CD4-positive, alpha-beta T cell treated with Interleukin-2 at 100 ng/mL for 4 hours (primary cell): ENCODE measurements at places on chromosomes 12 and 14.

DNA sequence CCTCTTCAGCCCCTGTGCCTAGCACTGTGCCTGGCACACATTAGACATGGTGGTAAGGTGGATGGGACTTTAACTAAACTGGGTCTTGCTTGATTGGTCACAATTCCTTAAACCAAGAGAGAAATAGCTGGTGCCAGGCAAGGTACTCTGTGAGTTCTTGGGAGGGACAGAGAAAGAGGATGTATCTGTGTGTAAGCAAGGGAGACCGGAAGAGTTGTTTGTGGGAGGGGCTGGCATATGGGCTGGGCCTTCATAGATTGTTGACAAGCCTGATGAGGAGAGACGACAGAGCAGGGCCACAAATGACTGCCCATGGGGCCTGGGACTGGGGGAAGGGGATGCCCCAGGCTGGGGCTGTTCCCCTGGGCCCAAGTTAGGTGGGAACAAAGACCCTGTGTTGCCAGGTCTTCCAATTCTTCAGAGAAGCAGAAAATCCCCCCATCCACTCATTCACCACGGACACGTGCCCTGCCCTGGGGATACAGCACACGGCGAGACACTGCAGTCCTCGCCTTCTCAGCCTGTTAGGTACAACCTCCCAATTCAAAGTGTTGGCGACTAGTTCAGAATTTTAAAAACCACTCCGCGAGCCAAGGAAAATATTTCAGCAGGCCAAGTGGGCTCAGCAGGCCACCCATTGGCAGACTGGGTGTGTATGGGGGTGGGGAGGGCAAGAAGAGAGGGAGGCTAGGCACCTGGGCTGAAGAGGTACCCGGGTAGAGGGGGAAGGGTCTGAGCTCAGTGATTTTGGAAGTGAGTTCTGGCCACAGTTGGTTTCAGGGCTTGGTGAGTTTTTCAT is 11.4 kb upstream of the CYP46A1 start:
- DNase-seq = peak; percentile 31

DNA sequence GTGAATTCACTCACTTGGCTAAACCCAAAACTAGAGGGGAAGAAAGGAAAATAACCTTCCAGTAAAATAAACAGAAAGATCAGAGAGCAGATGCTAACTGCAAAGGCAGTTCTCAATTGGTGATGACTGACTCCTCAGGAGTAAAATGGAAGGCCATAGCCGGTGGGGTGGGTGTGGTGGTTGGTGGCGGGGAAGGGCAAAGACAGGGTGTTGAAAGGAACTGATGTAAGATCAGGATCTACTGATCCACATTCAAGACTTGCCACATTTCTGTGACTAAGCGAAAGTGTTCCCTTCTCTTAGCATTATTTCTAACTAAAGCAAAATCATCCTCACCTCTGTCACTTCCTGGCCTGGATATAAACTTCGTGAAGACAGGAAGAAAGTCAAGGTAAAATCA is 26.3 kb upstream of the TC2N start:
- DNase-seq = no peak

- DNase-seq = no peak
Observed at GRCh38 chr12:80359703-80360102, 84.3 kb upstream of the PTPRQ start.

DNA sequence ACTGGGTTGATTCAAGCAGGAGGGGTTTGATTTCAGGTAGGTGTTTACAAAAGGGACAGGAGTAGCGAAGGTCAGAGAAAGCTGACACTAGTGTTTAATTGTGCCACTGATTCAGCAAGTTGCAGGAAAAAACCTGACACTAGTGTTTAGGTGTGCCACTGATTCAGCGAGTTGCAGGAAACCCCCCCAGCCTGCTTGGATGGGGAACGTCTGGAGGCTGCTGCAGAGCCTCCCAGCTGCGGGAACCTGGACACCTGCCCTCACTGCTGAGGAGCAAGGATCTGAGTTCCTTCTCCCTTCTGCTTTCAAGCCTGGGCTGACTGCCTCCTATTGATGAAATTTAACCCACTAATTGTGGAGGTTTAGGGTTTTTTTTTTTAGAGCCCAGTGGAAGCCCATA is 84.2 kb downstream of the AVPR1A start:
- DNase-seq = no peak

GRCh38 chr12:19186722-19187661 is 57.5 kb downstream of the PLEKHA5 start:
- DNase-seq = peak; percentile 25

DNA sequence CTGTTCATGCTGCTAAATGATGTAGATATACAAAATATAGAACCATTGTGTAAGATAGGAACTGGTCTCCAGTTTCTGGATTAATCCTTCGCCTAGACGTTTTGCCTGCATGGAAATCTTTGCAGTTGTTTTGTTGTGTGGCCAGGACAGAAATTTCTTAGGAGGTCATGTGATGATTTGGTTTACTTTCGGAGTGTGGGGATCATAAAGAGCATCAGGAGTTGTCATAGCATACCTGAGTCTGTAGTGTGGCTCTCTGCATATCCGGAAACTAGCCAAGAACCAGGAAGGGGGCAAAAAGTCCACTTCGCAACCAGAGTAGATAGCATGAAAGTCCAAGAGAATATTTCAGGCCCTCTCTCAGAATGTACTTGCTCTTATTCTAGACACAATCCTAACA is 3.1 kb downstream of the SAMD4A start:
- DNase-seq = no peak

GRCh38 chr14:22332686-22333421 is 256.2 kb downstream of the DAD1 start:
- DNase-seq = no peak

DNA sequence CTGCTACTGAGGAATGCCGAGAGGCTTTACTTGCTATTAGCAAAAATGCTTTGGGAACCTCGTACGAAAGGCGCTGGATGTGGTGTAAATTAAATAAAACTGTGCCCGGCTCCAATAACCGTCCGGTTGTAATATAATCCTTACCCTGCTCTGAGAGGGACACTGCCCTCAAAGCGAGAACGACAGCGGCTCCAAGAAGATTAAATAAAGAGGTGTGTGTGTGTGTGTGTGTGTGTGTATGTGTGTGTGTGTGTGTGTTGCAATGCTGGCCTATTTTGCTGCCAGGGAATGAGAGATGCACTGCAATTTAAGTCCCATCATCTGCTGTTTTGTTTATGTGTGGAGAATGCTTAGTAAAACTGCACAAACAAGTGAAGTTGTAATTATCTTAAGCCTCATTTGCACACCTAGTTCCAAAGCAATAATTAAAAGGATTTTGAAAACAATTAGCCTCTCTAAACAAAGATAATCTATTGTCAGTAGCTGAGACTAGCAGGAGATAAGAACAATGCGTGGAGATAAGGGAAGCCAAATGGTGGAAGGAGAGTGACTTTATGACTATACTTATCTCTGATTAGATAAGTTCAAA is 1.2 kb upstream of the SIX1 start:
- DNase-seq = no peak

GRCh38 chr12:118420673-118421072 is 44.3 kb downstream of the SUDS3 start:
- no peak for DNase-seq

DNA sequence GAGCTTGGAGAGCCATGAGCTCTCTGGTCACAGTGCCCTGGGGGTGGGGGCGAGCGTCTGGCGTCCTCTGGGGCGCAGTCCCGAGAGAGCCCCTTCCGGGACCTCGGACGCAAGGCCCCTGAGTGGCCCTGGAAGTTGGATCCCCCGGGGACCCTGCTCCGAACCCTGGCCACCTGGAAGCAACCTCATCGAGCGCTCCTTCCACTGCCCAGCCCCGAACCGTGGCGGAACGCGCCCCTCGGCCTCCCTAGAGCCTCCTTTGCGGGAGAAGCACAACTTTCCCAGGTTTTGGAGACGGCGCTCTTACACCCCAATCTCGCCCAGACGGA is 1.2 kb downstream of the NOS1 start:
- no peak for DNase-seq

DNA sequence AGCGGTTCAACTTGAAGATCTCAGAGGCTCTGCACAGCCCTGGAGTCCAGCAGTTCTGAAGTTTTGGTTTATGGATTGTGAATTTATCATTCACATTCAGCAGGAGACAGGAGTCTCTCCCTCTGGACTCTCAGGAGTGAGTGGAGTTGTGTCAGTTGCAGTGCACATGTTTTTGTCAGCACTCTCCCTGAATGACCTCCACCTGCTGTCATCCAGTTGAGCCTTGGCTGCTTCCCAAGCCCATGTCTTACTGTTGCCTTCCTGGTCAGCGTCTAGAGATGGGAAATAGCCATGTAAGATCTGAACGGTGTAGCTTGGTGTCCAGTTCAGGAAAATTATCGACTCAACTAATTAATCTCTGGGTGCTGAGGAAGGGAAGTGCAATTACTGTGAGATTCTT is 133.2 kb downstream of the PRKCH start:
- no peak for DNase-seq

GRCh38 chr12:86710109-86710508 is 453.9 kb upstream of the MGAT4C start:
- DNase-seq = no peak

GRCh38 chr14:22300646-22301045 is 288.4 kb downstream of the DAD1 start:
- no peak for DNase-seq

DNA sequence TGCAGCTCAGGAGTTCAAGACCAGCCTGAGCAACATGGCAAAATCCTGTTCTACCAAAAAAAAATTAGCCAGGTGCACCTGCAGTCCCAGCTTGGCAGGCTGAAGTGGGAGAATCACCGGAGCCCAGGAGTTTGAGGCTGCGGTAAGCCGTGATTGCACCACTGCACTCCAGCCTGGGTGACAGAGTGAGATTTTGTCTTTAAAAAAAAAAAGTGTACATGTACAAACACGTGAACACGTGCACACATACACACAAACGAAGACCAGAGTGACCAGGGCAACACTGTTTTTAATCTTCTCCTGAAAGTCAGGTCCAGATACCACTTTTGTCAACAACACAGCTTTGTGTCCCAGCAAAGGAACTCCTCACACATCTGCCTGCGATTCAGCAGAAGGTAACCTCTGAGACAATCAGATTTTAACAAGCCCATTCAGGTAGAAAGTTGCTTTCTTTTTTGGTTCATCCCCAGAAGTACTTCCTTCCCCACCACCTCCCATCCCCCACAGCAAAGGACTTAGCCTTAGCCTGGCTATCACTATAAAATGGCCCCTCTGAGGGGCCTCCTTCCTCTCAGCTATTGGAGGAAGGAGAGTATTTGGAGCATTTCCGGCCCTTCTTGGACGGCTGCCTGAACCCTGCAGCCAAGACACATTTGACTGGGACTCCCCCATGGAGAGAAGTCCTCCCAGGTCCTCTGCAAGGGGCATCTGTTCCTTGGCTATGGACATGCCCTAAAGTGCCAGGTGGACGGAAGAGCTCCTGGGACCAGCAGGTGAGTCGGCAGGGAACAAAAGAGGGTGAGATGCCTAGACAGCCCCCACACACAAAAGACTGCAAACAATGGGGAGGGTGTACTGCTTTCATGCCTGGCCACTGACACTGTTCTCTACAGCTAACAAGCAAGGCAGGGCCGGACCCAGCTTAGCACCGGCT is 9.8 kb downstream of the CTDSP2 start:
- DNase-seq = peak; percentile 35

DNA sequence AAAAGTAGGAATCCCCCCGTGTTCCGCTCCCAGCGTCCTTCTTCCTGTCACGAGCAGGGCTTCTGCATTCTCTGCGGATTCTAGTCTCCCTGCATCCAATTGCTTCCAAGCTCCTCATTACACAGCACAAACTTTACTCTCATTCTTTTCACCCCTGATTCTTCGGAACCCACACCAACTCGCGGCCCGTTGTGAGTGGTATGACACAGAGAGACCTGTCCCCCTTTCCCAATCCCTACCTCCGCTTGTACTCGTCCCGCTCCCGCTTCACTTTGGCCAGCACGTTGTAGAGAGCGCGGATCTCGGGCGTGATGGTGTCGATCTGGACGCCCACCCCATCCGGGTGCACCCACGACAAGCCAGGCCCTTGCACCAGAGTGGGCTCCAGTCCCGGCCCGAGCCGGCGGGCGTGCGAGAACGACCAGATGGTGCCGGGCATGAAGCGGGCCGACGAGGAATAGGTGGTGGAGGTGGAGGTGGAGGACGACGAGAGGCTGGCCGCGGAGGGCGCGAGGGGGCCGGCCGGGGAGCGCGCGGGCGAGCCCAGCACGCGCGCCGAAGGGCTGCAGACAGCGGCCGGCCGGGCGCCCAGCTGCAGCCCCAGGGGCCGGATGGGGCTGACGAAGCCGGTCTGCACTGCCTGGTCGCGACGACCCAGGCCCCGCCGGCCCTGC is 687 bp downstream of the IFFO1 start:
- DNase-seq = no peak

DNA sequence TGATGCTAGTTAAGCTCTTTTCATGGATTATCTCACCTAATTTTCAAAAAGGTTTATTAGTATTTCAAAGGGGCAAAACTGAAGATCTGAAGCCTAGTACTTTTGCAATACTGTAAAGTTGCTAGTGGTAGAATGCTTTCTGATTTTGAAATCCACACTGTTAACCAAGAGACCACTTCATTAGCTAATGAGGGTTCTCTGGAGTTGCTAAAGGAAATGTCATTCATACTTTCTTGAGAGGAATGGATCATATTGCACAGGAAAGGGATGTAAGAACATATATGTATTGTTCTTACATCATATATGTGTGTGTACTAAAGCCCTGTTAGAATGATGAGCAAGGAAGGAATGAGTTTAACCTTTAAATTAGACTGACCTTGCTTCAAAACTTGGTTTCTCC is 39.0 kb upstream of the LDHB start:
- no peak for DNase-seq

DNA sequence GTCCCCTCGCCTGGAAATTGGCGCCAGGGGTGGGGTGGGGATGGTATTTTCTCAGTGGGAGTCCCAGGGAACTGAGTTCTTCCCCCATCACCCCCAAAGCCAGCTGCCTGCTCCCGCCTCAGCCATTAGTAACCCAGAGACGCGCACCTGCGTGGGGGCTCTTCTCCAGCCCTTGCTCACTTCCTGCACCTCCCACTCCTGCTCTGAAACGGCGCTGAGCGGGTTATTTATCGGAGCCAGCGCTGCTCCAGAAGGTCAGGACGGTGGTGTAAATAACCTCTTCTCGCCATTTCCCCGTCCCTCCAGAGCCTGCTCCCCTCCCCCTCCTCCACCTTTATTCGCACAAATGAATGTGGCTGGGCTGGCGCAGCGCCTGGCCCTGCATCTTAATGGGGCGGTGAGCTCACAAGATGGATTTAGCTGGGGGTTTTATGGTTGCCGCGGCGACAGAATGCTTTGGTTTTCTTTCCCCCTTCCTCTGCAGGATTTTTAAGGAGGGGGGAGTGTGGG is 12.2 kb downstream of the GPR84 start:
- peak; percentile 7 for DNase-seq
